NCI-H1092 treated with DMSO at 0.1 percent for 48 hours (cell line): ENCODE measurements at places on chromosomes 6 and 20.

GRCh38 chr20:4195499-4195898, 180.1 kb upstream of the RNF24 start:
- DNase-seq, result no peak

- no peak for DNase-seq
Observed at GRCh38 chr20:22729616-22730236, 145.4 kb upstream of the FOXA2 start.

GRCh38 chr6:16653226-16653625, 108.0 kb downstream of the ATXN1 start:
- no peak for DNase-seq

DNA sequence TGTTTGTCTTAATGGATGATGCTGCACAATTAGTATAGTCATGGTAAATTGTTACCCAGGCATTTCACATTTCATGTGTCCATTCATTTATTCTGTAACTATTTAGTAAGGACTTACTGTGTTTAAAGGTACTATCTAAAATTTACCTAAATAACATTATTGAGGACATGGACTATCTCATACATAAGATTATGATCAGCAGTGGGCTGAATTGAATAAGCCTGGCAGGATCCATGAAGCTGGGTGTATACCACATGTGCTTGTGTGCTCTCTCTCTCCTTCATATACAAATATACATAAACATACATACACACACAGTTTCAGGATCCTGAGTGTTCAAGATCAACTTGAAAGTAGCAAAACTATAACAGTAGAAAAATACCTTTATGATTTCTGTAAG, 595.4 kb downstream of the EPM2A start:
- peak; percentile 9 for DNase-seq

DNA sequence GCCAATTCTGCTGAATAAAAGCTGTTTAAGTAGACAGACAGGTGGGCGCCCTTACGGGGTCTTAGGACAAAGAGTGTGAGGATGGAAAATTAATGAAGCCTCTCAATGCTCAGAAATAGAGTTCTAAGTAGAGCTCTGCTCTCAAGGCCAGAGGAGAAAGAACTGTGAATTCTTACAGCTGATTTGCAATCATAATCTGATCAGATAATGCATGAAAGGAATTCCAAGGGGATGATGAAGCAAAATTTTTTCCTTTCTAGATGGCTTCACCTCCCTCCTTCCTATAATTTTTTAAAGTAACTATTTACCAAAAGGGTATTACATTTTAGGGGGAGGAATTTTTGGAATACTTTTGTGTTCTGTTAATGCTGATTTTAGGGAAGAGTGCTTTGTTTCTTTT, 308.1 kb upstream of the HS3ST5 start:
- DNase-seq, result no peak

GRCh38 chr6:104705095-104705707, 154.5 kb downstream of the HACE1 start:
- no peak for DNase-seq

DNA sequence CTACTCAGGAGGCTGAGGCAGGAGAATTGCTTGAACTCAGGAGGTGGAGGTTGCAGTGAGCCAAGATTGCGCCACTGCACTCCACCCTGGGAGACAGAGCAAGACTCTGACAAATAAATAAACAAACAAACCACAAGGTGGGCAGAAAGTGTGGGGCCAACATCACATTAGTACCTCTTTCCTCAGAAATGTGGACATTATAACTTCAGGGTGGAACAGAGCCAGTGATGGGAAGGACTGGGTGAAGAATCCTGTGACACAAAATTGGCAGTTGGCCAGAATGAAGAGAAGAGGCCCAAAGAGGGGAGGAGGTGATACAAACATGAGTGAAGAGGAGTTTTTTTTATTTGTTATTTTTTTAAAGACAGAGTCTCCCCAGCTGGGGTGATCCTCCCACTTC, 50.6 kb downstream of the NUP153 start:
- no peak for DNase-seq

- no peak for DNase-seq
Observed at GRCh38 chr6:128487055-128487454, 33.3 kb downstream of the PTPRK start.

DNA sequence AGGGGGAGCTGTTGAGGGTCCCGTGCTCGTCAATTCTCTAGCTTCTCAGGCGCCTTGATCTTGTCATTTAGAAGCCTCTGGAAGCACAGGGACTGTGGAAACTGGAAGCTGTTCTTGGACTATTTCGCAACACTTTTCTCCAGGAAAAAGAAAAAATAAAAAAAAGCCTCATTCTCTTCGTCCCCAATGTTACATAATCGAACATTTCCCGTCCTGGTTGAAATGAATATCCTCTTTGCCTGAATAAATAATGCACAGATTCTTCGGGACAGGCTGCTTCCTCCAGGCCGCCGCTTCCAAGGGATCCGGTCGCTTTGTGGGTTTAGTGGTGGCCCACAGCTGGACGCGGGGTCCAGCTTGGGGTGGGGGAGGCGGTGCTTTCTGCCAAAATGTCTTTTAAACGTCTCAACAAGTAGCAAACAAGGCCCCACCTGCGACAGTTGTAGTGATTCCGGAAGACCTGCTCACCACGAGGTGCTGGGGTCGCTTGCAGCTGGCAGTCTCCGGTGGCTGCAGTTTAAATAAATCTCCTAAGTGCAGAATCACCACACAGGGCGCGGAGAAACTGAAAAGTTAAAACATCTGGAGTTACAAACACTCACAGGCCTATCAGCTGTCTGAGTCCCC, 125.9 kb upstream of the ESR1 start:
- no peak for DNase-seq

DNA sequence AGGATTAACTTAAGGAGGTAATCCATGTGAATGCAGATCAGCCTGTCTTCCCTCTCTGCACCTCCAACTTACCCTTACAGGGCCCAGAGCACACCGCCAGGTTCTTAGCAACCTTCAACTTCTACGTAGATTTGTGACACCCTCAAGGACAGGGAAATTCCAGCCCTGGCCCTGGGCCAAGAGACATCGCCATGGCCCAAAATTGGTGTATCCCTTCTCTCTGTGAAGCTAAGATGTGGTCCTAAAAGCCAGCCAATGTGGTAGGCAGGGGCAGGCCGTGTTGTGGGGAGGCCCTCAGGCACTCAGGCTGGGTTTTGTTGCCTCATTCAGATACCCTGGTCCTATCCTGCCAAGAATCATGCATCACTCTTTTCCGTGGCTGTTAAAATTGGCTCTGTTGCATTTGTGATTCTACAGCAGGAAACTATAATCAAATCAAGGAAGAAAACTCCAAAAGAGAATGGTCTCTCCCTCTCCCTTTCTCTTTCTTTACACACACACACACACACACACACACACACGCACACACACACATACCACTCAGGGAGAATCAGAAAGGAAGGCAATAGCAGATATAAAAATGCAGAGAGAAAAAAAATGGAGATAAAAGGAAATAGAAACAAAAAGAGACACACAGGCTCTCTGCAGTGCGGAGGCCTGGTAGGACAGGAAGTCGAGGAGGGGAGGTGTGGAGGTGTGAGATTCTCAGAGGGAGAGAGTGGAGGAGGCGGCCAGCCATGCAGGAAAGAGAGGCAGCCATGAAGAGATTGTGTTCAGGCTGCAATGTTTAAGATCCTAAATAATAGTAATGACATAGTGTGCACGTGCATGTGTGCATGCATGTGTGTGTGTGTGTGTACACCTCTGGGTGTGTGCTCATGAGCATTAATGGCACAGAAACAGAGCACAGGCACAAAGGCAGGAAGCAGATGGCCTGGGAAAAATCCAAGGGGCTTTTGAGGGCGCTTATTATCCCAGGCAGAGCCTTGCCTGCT, 201.8 kb upstream of the LRFN2 start:
- DNase-seq, result no peak

GRCh38 chr20:46558511-46558959, 8.1 kb upstream of the OCSTAMP start:
- no peak for DNase-seq

GRCh38 chr6:54992789-54993188, 146.2 kb downstream of the FAM83B start:
- no peak for DNase-seq

DNA sequence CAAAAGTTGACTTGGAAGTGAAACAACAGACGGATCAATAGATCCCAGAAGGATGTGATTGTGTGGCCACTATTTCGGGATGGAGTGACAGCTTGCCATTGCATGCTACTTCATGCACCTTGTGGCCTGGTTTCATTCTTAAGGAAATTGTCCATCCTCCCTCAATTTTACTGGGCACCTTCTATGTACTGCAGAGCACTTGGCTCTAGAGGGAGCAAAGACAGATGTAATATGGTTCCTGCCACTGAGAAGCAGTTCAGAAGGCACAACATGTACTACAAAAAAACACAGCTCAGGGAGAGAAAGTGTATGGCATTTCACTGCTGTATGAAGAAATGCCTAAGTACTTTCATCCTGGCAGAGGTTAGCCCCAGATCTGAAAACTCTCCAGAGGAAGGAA, 91.9 kb downstream of the FOXA2 start:
- peak; percentile 25 for DNase-seq

DNA sequence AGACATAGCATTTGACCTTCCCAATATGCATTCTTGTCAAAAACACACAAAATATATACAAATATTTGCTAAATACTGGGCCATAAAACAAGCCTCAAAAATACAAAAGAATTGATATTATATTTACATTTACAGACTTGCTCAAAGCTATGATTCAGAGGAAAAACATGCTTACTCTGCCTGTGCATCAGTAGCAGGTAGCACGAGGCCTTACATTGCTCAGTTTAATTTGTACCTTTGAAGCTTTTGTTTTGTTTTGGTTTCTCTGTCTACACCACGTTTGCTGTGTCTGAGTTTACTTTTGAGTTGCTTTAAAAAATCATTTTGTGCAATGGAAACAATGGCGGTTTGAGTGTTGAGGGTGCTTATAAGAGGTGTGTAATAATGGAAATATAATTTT, 99.3 kb downstream of the PHF3 start:
- DNase-seq, result no peak

- no peak for DNase-seq
Observed at GRCh38 chr6:70707893-70708292, 40.2 kb downstream of the SMAP1 start.
